ENCODE measurements at places on chromosomes 6 and 20.

- DNase-seq: no peak
Measured at GRCh38 chr6:157106487-157106886, 216.8 kb downstream of the TMEM242 start.

- no peak for DNase-seq
Measured at GRCh38 chr6:134956676-134957075, 6.8 kb upstream of the ALDH8A1 start.

- DNase-seq: no peak
Measured at GRCh38 chr6:25660512-25660911, 8.5 kb downstream of the SCGN start.

GRCh38 chr6:110325197-110325596, 33.0 kb downstream of the METTL24 start:
- DNase-seq: no peak

DNA sequence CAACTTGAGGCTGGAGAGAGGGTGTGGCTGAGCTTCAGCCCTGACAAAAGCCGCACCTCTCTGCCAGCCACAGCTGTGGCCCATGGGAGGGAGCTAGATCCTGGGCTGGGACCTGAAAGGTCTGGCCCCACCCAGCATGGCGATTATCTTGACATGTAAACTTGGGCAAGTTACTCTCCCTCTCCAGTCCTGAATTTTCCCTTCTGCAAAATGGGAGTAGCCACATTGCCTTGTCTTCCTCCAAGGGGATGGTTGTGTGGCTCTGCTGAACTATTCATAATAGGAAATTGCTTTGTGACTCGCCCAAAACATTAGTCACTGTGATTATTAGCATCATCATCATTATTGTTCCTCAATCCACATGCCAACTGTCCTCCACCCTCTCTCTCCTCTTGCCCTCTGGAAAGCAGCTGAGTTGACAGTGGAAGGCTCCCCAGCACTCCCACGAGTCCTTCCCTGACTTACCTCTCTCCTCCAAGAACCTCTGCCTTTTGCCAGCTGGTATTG, 23.0 kb upstream of the RBPJL start:
- no peak for DNase-seq

- DNase-seq: no peak
Measured at GRCh38 chr6:155125906-155126305, 130.8 kb downstream of the TIAM2 start.

DNA sequence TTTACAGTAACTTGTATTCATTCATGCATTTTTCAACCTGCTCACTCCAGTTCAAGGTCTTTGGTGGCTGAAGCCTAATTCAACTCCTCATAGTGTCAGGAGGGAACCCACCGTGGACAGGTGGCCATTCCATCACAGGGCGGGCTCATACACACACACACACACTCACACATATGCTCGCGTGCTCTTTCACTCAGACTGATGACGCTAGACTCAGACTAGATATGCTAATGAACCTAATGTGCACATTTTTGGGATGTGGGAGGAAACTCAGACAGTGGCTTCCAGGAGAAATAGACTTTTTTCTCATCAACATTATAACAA, 56.7 kb downstream of the TRIM27 start:
- DNase-seq: no peak

GRCh38 chr6:53066874-53067706, 1.9 kb downstream of the FBXO9 start:
- no peak for DNase-seq

- no peak for DNase-seq
Measured at GRCh38 chr6:134623401-134623800, 305.5 kb upstream of the SGK1 start.

GRCh38 chr6:133236932-133237331, 4.2 kb upstream of the EYA4 start:
- no peak for DNase-seq

GRCh38 chr6:27111743-27112142, 135.8 kb upstream of the PRSS16 start:
- DNase-seq: no peak

GRCh38 chr20:38872491-38873049, 53.6 kb upstream of the FAM83D start:
- DNase-seq: no peak

- DNase-seq: no peak
Measured at GRCh38 chr6:10406556-10406955, 8.3 kb downstream of the TFAP2A start.

DNA sequence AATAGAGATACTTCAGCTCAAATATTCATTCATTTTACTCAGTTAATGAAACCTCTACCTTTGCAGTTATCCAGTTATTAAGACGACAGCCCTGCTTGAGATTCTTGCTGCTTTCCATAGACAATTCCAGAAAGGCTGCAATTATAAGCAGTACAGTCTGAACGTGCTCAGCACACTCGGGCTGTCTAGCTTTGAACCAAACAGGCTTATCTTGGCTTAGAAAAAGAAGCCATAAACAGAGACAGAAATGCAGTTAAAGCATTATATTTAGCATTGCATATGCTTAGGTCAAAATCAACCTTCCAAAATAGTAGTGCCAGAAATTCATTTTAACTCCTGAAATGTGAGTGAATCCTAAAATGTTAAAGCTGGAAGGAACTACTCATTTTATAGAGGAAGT, 204.1 kb upstream of the KCNQ5 start:
- no peak for DNase-seq

DNA sequence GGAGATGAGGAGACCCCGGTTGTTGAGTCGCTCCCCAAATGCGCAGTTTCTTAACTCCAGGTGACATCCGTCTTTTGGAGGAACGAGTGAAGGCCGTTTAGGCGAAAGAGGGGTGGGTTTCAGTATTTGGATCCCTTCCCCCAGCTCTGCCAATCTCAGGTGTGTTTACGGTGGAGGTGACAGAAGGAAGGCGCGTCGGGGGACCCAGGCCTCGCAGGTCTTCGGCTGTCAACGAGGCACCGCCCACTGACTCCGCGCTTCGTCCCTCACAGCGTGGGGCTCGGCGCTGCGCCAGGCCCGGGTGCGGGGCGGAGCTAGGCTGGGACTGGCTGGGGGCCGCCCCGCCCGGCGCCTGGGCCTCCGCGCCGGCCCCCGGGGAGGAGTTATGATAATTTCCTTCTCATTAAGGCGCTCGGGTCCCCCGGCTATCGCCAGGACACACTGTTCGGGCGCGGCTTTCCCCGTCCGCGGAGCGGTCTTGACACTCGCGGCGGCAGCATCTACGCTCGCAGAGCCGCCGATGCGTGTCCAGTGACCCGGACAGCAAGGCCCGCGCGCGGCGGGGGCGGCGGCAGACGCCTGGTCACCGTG, at the start of gene TFAP2C:
Gene TFAP2C (plus strand): TSS at position 434 of the 591 bp plus-strand sequence. CDS start 239 bp downstream, outside the sequence.
- no peak for DNase-seq

GRCh38 chr6:30754631-30755030, 10.3 kb upstream of the IER3 start:
- no peak for DNase-seq

- DNase-seq: no peak
Measured at GRCh38 chr6:139834232-139834631, 459.8 kb upstream of the CITED2 start.

- no peak for DNase-seq
Measured at GRCh38 chr6:7424967-7425807, 35.6 kb downstream of the RIOK1 start.

DNA sequence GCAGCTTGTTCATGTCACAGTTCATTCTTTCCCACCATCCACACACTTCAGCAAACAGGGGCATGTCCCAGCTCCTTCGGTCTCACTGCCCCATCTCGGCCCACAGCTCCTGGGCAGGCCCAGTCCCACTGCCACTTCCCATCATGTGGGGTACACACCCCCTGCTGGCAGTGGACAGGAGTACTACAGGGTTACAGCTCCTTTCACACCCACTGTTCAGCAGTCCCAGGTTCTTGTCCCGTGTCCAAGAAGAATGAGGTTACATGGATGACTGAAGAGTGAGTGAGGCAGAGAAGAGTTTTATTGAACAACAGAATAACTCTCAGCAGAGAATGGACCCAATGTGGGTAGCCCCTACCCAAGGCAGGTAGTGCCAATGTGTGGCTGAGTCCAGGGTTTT, 77.8 kb upstream of the SMLR1 start:
- no peak for DNase-seq

DNA sequence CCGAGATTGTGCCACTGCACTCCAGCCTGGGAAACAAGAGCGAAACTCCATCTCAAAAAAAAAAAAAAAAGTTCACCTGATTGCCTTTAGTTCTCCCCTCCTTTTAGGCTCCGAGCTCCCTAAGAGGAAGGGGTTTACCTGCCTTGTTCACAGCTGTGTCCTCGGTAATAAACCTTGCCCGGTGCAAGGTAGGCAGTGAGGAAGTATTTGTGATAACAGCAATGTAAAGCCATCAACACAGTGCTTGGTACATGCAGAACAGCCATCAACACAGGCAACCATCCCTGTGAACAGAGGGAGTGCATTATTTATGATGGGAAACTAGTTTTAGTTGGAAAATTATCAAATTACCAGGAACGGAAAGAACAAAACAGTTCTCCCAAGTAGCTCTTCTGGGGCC, 1.8 kb upstream of the SPO11 start:
- no peak for DNase-seq

DNA sequence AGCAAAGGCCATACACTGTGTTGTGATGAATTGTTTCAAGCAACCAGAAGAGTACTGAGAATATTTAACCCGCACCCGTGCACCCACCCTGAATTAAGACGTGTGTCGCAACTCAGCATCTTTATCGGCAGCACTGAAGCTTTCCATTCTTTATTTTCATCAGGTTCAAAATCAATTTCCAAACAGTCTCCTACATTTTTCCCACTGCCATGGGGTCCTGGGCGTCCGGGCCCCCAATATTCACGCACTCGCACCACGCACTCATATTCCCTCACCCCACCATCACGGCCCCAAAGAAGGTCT, 1.8 kb downstream of the LTB start:
- DNase-seq: no peak

DNA sequence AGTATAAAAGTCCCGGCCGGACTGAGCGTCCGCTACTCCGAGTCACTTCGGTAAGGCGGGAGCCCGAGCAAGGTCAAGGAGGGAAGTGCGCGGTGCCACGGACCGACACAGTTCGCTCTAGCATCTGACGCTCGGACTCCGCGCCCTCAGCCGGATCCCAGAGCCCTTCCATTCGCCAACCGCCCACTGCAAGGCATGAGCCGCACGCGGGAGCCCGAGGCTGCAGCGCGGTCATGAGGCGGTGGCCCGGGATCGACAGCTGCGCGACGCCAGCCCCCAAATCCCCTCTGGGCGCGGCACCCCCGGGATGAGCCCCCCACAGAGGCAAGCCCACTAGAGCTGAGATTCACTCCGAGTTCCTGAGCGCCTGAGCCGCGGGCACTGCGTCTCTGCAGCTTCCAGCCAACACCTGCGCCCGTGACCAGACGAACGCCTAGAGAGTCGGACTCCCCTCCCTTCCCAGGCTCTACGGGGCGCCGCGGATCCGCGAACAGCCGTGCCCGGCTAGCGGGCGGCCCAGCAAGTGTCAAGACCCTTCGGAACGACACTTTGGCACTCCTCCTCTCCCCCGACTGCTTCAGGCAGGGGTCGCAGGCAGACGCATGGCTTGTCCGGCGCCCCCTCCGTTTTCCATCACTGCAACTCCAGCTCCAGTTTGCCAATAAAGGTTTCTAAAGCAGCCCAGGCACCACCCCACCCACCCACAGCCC, 725 bp upstream of the ISM1 start:
- DNase-seq: no peak

DNA sequence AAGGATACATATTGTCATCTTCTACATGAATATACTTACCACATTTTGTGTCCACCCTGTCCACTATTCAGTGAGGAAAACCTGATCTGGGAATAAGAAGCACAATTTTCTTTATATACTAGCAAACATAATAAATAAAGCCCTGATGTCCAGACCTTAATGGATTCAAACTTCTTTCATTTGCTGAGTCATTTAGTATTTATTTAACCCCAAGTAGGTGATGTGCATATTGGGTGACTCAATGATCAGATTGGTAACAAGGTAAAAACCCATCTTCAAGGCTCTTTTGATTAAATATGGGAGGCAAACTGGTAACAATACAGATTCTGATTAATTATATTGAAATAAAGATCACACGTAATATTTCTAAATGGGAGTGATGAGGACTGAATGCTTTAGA, 1159.8 kb upstream of the EYS start:
- no peak for DNase-seq

- DNase-seq: no peak
Measured at GRCh38 chr20:40743141-40743775, 54.2 kb upstream of the MAFB start.

- no peak for DNase-seq
Measured at GRCh38 chr6:3798055-3798919, 46.8 kb upstream of the PXDC1 start.

DNA sequence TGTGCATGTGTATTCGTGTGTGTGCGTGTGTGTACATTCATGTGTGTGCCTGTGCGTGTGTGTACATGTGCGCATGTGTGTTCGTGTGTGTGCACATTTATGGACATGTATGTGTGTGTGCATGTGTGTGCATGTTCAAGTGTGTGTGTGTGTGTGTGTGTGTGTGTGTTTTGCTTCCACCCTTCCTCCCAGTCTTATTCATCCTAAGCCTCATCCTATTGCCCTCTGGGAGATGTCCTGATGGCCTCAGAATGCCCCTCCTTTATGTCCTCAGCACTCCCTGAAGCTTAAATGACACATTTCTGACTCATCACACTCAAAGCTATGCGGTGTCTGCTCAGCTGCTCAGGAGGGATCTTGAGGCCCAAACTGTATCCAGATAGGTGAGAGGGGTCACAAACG, 76.6 kb upstream of the CCDC167 start:
- no peak for DNase-seq

DNA sequence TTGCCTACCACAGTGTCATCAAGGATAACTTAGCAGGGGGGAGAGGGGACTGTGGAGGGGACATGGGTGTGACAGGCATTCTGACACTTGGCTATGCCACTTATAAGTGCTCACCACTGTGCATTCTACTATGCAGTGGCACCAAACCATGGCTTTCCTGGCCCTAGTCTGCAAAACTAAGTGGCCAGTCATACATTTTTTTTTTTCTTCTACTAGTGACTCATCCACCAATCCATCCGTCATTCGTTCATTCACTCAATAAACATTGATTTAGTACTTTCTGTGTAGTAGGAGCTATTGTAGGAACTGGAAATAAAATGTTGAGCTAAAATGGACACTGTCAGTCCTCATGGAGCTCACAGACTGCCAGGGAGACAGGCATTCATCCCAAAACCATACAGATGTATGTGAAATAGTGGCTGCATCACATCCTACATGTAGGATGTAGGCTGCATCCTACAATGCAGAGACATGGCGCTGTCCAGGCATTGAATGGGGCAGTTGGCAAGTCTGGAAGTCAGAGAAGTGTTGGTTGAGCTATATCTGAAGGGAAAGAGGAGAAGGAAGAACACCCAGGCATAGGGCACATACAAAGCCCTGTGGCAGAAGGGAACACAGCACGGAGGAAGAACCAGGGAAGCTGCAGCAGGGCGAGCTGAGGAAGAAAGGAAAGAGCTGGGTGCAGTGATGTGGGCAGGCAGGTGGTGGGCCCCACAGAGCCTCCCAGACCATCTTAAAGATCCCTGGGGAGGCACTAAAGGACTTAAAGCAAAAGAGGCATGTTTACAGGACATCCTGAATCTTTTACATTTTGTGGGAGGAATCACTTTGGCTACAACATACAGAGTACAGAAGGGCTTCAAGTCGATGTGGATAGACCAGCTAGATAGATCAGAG, 224.4 kb downstream of the UST start:
- DNase-seq: no peak
